Activated CD8-positive, alpha-beta T cell treated with anti-CD3 and anti-CD28 coated beads, Interleukin-2, amount 10 ng/mL, durations not matched to agents 7 days and 5 days (primary cell): ENCODE measurements at places on chromosomes 13 and 19. TPM values are rescaled to one million over a fixed set of nuclear protein-coding genes. Genes with fewer than 3 reads are reported as not detected.

Gene NKPD1
- total RNA-seq, result 0.16 TPM

Gene ZNF415
- total RNA-seq, result 1.9 TPM

Gene SYNGR4
- total RNA-seq, result not detected

Gene PCDH9
- total RNA-seq, result 0.08 TPM

Gene PLIN4
- total RNA-seq, result not detected

Gene NLRP5
- not detected for total RNA-seq

Gene POU2F2
- 16.3 TPM for total RNA-seq

Gene C19orf67
- not detected for total RNA-seq

Gene NLRP4
- not detected for total RNA-seq

- DNase-seq, result no peak
Observed at GRCh38 chr19:33207903-33208302, 13.8 kb downstream of the LRP3 start.

DNA sequence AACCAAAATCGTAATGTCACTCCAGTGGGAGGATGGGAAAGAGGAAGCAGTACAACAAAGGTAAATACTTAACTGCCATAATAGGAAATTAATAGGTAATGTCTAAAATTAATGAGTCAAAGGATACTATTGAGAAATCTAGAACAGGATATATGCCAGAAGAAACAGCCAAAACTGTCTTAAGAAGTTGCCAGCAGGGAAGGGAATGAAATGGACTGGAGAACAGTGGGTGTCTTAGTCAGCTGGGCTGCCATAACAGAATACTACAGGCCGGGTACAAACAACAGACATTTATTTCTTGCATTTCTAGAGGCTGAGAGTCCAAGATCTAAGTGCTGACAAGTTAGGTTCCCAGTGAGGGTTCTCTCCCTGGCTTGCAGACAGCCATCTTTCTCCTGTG lies 40.3 kb upstream of the IPO5 start:
- DNase-seq, result no peak

GRCh38 chr19:55493645-55494171 lies 5.5 kb downstream of the SSC5D start:
- no peak for DNase-seq

DNA sequence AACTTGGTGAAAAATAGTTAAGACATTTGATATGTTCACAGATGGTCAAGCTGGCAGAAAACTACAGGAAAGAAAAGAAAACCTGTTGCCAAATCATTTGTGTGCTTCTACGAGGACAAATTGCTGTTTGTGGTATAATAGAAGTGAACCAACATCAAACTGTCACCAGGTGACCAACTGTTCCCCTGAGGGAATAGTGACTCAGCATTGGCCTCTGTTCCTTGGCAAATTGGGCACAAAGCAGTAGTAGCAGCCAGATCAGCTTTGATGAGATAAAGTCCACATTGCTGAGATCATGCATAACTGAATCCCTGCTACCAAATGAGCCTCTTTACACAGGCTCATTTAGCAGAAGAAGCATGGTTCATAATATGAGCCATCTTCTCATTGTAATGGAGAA lies 103.5 kb downstream of the POSTN start:
- DNase-seq, result no peak

- DNase-seq, result no peak
Observed at GRCh38 chr13:63161219-63161618, 1745.6 kb upstream of the PCDH20 start.

- DNase-seq, result peak; percentile 42
Observed at GRCh38 chr13:32019612-32020233, 11.9 kb upstream of the FRY start.

GRCh38 chr13:71799324-71799723 lies 67.7 kb downstream of the DACH1 start:
- DNase-seq, result no peak

GRCh38 chr13:27921961-27922882 lies 2.4 kb downstream of the PDX1 start:
- no peak for DNase-seq

GRCh38 chr19:17323300-17323963 lies 11.2 kb downstream of the ANO8 start:
- no peak for DNase-seq

DNA sequence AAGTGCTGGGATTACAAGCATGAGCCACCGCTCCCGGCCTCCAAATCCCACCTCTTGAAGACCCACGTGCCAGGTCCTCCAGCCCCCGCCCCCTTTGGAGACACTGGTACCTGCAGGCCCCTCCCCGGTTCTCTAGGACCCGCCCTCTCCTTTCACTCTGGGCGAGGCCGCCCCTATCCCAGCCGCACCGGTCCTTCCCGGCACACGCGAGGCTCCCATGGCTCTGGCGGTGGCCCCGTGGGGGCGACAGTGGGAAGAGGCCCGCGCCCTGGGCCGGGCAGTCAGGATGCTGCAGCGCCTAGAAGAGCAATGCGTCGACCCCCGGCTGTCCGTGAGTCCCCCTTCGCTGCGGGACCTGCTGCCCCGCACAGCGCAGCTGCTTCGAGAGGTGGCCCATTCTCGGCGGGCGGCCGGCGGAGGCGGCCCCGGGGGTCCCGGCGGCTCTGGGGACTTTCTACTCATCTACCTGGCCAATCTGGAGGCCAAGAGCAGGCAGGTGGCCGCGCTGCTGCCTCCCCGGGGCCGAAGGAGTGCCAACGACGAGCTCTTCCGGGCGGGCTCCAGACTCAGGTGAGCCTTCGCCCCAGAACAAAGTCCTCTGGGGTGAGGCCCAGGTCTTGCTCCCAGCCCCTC lies at the start of gene CBLC:
CBLC (plus strand) TSS at position 176 of the 633 bp plus-strand sequence; CDS start at position 218, 42 bp downstream.
- no peak for DNase-seq

GRCh38 chr13:98206946-98207345 lies 29.9 kb upstream of the RNF113B start:
- no peak for DNase-seq

- peak; percentile 77 for DNase-seq
Observed at GRCh38 chr13:110726726-110727125, 13.2 kb downstream of the ING1 start.

DNA sequence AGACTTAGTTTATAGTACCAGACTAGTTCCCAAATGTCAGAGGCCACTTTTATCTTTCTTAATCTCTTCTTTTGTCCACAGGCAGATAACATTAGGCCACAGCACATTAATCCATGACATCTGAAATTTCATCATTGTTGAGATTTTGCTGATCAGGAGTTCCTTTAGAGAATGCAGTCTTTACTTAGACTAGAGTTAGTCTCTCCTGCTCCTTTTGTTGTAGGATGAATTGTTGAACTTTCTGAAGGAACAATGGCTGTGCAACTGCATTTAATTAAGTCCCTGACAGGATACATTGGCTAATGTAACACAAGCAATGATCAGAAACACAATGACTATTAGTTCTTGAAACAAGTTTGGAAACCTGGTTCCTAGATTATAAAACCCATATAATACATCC lies 266.3 kb downstream of the PCDH20 start:
- DNase-seq, result no peak

GRCh38 chr13:81293594-81294164 lies 952.8 kb upstream of the SPRY2 start:
- DNase-seq, result no peak

DNA sequence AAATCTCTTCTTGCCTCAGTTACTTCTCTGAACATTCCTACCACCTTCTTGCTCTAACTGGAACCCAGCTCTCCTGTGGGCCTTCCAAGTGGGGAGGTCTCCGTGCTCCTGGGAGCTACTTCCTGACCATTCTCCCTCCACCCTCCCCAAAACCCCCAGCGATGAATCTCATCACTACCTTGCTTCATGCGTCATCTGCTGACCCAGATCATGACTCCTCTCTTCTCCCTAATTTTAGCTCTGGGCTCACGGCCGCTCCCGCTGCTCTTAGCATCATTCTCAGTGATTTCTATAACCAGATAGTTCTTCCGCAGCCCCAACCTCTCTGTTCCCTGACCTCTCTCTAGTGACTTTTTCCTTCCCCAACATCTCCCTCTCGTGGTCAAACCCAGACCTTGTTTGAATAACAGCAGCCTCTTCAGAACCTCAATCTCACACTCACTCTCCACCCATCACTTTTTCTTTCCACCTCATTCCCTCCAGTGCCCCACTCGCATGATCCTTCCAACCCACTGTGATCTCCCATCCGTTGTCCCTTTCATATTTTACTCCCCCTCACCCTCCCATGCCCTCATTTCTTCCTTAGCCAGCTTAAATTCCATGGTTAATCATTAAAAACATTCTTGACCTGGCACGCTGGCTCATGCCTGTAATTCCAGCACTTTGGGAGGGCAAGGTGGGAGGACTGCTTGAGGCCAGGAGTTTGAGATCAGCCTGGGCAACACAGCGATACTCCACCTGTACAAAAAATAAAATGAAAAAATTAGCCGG lies 21.8 kb downstream of the MRPS12 start:
- DNase-seq, result peak; percentile 64

DNA sequence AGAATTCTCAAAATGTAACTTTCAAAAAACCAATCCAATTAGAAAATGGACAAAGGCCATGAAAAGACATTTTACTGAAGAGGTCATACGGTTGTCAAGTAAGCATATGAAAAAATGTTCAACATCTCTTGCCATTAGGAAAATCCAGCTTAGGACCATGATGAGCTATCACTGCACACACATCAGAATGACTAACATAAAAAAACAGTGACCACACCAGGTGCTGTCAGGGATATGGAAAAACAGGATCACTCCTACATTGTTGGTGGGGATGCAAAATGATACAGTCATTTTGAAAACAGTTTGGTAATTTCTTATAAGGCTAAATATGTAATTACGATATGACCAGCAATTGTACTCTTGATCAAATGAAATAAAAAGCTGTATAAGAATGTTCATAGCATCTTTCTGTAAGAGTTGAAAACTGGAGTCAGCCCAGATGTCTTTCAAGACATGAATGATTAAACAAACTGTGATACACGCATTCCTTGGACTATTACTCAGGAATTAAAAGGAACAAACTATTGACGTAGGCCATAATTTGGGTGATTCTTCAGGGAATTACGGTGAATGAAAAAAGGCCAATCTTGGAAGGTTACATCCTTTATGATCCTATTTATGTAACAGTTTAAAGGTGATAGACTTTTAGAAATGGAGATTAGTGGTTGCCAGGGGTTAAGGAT lies 26.9 kb upstream of the RCBTB2 start:
- peak; percentile 5 for DNase-seq

DNA sequence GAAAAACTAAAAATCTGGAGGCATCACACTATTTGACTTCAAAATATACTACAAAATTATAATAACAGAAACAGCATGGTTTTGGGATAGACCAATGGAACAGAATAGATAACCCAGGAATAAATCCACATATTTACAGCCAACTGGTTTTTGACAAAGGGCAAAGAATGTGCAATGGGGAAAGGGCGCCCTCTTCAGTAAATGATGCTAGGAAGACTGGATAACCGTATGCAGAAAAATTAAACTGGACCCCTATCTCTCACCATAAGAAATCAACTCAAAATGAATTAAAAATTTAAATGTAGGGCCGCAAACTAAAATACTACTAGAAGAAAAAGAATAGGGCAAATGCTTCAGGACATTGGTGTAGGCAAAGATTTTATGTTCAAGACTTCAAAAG lies 440.5 kb upstream of the SGCG start:
- DNase-seq, result no peak

GRCh38 chr19:48556163-48556562 lies 4.2 kb downstream of the SULT2B1 start:
- no peak for DNase-seq

GRCh38 chr13:94710065-94710781 lies 2.1 kb downstream of the SOX21 start:
- DNase-seq, result no peak

DNA sequence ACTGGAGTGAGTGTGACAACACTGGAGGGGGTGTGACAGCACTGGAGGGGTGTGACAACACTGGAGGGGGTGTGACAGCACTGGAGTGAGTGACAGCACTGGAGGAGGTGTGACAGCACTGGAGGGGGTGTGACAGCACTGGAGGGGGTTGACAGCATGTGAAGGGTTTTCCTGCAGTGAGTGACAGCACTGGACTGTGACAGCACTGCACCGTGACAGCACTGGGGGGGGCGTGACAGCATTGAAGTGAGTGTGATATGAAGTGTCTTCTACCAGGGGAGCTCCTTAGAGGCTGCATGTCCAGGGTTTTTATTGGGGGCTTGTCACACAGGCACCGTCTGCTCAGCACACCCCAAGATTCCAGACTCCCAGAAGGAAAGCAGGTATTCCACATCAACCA lies 274.8 kb downstream of the TEX29 start:
- DNase-seq, result no peak

- DNase-seq, result no peak
Observed at GRCh38 chr13:45207319-45207718, 6.5 kb upstream of the KCTD4 start.

DNA sequence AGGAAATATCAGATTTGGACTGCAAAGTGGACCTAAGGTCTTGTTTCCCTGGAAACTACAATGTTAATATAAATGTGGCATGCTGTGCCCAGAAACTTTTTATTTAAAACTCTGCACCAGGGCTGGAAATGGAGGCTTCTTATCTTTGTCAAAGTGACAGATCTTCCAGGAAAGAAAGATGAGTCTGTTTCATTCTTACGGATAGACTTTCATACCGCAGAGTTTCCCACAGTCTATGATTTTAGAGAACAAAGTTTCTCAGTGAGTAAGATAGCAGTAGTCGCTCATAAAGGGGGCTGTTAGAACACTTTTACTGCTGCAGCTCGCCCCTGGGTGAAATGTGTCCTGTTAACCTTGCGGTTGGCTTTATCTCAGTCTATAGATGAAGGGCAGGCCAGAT lies 6.7 kb downstream of the CLEC11A start:
- no peak for DNase-seq

DNA sequence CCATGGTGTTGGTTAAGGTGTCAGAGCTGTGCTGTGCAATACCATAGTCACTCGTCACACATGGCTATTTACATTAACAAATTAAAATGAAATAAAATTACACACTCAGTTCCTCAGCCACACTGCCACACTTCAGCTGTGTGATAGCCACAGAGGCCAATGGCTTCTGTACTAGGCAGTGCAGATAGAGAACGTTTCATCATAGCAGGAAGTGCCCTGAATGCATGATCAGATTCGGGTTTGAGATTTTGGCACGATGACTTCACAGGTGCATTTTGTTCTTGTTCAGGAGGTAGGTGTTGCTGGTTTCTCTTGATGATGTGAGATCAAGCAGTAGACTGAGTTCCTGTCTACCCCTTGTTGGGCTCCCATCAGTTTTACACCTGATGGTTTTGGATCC lies 6.5 kb downstream of the ARMC6 start:
- peak; percentile 49 for DNase-seq

- peak; percentile 47 for DNase-seq
Observed at GRCh38 chr19:42563352-42564210, 31.1 kb downstream of the CEACAM8 start.

GRCh38 chr19:11264452-11265176 lies 2.3 kb upstream of the DOCK6 start:
- no peak for DNase-seq

GRCh38 chr13:74476788-74477187 lies 342.6 kb upstream of the KLF12 start:
- DNase-seq, result no peak

- DNase-seq, result no peak
Observed at GRCh38 chr13:43596924-43597598, 189.7 kb downstream of the ENOX1 start.
